Pulmonary artery endothelial cell (primary cell): ENCODE measurements at places on chromosomes 11 and 22. TPM values are rescaled to one million over a fixed set of nuclear protein-coding genes. Genes with fewer than 3 reads are reported as not detected.

DNA sequence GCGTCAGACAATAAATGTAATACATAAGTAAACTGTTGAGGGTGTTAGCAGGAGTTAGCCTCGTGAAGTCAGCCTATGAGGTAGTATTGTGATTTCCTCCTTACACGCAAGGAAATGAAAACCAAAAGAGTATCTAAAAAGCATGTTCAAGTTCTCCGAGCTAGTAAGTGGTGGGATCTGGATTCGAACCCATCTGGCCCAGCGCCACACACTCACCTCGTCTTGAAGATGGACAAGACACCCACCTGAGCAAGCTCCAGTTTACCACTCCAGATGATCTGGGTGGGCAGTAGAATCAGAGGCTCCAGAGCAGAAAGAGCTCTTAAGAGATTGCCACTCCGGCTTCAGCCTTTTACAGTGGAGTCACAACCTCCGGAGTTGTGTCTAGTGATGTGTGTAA, 140.3 kb downstream of the PKNOX2 start:
- DNase-seq: no peak

GRCh38 chr11:117855912-117856651, 20.4 kb downstream of the FXYD6 start:
- no peak for DNase-seq

GRCh38 chr11:1691026-1691877, 5.7 kb upstream of the KRTAP5-6 start:
- no peak for DNase-seq

DNA sequence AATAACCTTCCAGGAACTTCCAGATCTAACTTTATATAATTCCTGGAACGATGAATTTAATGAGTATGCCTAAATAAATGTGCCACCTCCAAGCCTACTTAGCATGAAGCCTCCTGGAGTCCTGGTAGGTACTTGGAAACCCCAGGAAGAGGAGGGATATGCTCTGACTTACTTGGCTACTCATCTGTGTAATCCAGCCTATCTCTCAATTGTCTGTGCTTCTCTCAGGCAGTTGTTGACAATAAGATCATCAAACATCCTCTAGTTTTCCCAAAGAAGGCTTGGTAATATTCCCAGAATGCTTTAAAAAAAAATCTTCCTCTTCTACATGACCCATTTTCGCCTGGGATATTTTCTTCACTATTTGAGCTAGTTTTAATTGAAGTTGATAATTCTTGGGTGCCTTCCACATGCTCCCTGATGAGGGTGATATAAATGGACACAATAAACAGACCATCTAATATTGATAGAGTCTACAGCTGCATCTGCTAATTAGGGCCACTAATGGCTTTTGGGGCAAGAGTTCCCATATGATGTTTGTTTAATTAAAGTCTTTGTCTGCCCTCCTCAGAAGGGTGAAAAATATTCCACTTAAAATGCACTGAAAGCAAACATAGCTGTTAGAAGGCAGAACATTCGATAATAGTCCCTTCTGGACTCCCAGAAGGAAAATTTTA, 75.5 kb upstream of the RAB38 start:
- DNase-seq: no peak

- DNase-seq: no peak
These were observed 5.7 kb upstream of the C1QTNF4 start for GRCh38 chr11:47599902-47600301.

GRCh38 chr22:19961201-19961580, 19.6 kb upstream of the TXNRD2 start:
- no peak for DNase-seq

- no peak for DNase-seq
These were observed 89.7 kb upstream of the PHOX2A start for GRCh38 chr11:72333661-72334060.

- no peak for DNase-seq
These were observed 2.0 kb downstream of the ARHGEF17 start for GRCh38 chr11:73310076-73310475.

DNA sequence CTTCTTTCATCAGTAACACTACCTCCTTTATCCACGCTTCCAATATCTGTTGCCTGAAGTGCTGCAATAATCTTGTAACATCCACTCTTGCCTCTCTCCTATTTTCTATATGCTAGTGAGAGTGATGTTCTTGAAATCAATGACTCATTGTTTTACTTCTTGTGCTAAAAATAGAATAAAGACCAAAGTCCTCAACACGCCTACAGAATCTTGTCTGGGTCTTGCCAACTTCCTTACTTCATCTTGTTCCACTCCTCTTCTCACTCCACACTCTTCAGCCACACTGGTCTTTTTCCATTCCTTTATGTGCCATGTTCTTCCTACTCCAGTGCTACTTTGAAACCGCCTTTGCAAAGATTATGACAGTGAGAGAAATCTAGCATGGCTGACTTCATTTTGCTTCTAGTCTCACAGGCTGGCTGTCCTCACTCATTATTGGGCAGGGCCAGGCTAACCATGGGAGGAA, 136.4 kb downstream of the CCDC81 start:
- no peak for DNase-seq

GRCh38 chr11:94049351-94049750, 28.2 kb downstream of the HEPHL1 start:
- DNase-seq: no peak

DNA sequence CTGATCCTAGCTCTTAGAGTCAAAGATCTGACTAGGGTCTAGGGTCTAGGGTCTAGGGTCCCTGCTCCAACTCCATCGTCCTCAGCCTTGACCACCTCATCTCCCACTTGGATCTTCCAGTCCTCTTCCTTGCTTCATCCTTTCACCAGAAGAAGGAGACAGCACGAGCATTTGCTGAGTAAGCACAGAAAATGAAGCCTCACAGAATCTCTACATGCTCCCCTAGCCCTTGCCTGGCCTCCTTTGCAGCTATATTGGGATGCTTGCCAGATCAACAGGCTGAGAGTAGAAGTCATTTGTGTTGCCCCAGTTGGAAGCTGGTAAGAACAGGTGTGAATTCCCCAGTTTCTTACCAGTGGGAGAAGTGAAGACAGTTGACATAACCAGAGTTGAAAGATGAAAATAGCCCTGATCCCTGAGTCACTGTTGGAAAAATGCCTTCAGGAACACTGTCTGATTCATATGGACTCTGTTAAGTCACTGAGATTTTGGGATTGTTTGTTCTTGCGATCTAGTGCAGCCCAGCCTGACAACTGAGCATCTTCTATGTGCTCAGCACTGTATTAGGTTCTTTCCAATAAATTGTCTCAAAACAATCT, 552.5 kb downstream of the INSC start:
- DNase-seq: no peak

GRCh38 chr11:67532889-67533288, 9.6 kb upstream of the CABP2 start:
- DNase-seq: no peak

- DNase-seq: no peak
These were observed 389.0 kb downstream of the TBC1D22A start for GRCh38 chr22:47151490-47151889.

GRCh38 chr11:72840780-72841179, 26.6 kb downstream of the ATG16L2 start:
- no peak for DNase-seq

DNA sequence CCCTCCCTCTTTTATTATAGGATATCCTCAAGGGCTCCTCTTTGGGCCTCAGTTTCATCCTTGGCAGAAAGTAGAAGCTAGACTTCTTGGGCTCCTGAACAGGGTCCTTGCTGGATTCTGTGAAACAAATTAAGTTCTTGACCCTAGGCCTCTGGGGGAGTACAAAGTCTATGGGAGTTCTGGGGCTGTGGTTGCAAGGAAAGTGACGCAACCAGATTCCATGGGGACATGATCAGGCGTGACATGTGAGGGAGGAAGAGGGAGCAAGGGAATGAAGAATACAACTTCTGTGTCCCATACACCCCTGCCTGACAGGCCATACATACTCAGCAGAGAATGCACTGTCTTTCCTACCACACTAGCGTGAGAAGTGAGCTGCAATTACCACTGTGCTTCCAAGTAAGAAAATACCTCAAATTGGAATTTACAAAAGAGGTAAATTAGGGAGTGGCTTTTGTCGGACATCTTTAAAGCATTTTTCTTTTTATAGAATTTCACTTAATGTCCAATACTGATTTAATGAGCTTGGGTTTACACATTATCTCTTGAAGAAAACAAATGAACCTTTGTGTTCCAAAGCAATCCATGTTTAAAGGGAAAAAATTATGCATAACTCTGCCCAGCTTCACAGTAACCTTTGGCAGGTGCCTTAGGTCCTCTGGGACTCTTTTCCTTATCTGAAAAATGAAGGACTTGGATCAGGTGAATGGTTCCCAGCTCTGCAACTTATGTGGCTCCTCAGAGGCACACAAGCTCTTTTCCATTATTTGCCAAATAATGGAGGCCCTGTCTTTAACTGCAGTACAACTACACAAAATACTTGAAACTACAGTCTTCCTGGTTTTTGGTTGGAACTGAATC, 38.9 kb downstream of the LIMK2 start:
- no peak for DNase-seq

GRCh38 chr11:32162906-32163305, 72.0 kb downstream of the RCN1 start:
- DNase-seq: no peak

- DNase-seq: no peak
These were observed 428.5 kb downstream of the SOX6 start for GRCh38 chr11:15927864-15928217.

DNA sequence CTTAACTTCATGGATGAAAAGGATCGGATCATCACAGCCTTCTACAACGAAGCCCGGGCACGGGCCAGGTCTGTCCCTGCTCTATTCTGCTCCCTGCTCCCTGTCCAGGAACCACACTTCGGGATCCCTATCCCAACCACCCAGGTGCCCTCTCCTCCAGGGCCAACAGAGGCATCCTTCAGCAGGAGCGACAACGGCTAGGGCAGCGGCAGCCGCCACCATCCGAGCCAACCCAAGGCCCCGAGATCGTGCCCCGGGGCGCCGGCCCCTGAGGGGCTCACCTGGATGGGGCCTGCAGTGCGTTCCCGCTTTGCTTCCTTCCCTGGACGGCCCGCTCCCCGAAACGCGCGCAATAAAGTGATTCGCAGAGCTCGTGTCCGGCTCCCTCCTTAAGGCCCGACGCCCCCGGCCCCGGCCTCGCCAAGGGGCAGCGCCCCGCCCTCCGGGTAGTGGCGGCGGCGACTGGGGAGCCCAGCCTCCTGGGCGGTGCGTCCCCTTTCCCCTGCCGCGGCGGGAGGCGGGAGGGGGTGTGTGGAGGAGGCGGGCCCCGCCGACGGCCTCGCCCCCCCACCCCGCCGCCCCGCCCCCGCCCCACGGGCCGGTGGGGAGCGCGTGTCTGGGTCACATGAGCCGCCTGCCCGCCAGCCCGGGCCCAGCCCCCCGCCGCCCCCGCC, at the start of gene VEGFB:
TSS of gene VEGFB (plus strand) at position 672 of the 674 bp plus-strand sequence. CDS start 250 bp downstream, outside the sequence.
- DNase-seq: no peak

GRCh38 chr11:84130646-84131427, 844.7 kb upstream of the CCDC90B start:
- DNase-seq: no peak

DNA sequence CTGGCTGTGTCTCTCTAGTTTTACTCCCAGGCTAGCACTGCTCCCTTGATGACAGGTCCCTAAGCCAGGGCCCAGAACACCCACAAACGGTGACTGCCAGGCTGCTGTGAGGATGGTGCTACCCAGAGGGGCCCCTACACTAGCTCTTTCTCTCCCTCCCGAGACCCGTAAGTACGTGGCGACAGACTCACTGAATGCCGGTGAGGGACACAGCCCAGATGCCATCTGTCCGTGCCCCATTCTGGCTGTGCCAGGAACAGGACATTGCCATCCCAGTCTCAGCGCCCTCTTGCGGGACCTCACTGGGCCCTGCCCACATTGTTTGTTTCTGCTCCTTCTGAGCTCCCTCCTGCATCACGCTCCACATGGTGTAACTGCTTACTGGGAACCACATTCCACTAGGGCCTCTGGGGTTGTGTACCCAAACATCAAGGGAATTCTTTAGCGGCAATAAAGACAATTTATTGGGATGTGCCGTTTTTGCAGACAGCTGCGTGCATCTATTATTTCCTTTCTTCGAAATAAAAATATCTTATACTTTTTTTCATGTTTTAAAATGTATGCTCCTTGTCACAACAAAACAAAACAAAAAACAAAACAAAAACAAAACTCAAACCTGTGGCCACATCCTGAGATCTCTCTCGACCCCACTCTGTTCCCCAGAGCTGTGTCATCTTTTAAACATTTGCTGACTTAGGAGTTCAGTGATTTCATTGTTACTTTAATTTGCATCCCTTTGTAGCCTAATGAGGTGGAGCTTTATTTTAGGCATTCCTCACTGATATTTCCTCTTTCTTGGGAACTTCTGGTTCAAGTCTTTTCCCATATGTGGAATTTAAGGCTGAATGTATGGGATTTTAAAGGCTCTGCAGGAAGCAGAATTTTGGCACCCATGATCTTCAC, 4.4 kb upstream of the TPCN2 start:
- no peak for DNase-seq

GRCh38 chr11:9138133-9138453, 46.7 kb upstream of the SCUBE2 start:
- DNase-seq: no peak

DNA sequence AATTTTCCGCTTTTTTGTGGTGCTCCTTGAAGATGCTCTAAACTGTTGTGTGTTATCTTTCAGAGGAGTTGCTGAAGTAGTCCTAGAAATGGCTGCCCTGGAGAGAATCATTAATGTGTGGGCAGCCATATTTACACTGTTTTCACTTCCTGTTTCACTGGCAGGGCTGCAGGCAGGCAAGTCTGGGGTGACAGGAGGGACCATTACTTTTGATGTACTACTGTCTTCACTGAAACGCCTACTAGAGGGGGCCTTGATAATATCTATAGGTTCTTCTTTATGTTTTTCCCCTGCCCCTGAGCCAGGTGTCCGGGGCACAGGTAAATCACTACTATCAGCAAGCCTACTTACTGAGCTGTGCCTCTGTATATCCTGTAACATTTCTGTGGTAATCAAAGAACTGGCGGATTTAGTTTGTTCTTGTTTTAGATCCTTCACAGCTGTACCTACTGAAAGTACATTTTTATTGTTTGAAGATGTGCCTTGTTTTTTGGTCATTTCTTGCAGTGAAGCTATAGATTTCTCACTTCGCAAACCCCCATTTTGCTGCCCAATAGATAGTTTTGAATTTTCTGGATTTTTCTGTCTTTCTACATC, 39.7 kb downstream of the ACAT1 start:
- no peak for DNase-seq

DNA sequence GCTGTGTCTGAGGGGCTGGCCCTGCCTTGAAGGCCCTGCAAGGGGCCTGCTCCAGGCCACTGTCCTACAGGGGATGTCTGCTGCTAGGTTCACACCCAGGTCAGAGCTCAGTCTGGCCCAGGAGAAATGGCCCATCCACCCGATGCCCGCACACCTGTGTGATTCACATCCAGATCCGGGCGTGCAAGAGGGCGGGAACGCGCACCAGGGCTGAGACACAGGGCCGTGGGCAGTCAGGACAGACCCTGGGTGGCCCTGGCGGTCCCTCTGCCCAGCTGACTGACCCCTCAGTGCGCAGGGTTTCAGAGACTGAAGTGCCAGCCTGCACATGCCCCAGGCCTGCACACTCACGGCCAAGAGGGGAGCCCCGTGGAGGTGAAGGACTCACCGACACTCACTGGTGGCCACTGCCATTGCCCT, 7.4 kb downstream of the TOLLIP start:
- DNase-seq: no peak

- no peak for DNase-seq
These were observed 172.6 kb upstream of the SEZ6L start for GRCh38 chr22:25996669-25997068.

The RTN4RL2 gene
- 0.07 TPM in 2 replicates for total RNA-seq

The CD6 gene
- total RNA-seq: not detected in 2 replicates

The SLC2A11 gene
- total RNA-seq: 5.6 and 8.0 TPM in 2 replicates

The ZDHHC13 gene
- total RNA-seq: 67.7 and 107 TPM in 2 replicates

The PHF5A gene
- total RNA-seq: 87.6 and 108 TPM in 2 replicates

The GAS2 gene
- total RNA-seq: 0.53 and 0.88 TPM in 2 replicates

The OTOG gene
- total RNA-seq: not detected in 2 replicates

The VSIG10L2 gene
- not detected in 2 replicates for total RNA-seq

The GAB4 gene
- not detected in 2 replicates for total RNA-seq

The NXPE4 gene
- total RNA-seq: not detected in 2 replicates
